ELF-1 (cell line): ENCODE measurements at places on chromosomes 11 and 22.

GRCh38 chr11:64542172-64543125, 48.6 kb upstream of the SLC22A12 start:
- peak; percentile 33 for DNase-seq

- DNase-seq: no peak
Observed at GRCh38 chr11:106939157-106939556, 79.1 kb downstream of the GUCY1A2 start.

GRCh38 chr22:50582493-50583293, at the start of gene CHKB:
CHKB (minus strand) TSS chr22:50582849; CDS start chr22:50582781, 68 bp downstream.
- peak; percentile 99 for DNase-seq

DNA sequence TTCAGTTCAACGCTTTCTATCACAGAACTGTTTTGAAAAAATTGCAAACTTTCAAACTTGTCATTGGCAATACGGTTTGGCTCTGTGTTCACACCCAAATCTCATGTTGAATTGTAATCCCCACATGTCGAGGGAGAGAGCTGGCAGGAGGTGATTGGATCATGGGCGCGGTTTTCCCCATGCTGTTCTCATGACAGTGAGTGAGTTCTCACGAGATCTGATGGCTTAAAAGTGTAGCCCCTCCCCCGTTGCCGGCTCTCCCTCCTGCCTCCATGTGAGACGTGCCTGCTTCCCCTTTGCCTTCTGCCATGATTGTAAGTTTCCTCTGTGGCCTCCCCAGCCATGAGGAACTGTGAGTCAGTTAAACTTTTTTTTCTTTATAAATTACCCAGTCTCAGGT, 1144.0 kb downstream of the BRD1 start:
- DNase-seq: no peak

- no peak for DNase-seq
Observed at GRCh38 chr11:12069066-12069676, 41.2 kb upstream of the MICAL2 start.

GRCh38 chr22:36360871-36361383, 26.8 kb downstream of the MYH9 start:
- DNase-seq: peak; percentile 89

- DNase-seq: no peak
Observed at GRCh38 chr11:98243897-98244296, 776.9 kb upstream of the CNTN5 start.

DNA sequence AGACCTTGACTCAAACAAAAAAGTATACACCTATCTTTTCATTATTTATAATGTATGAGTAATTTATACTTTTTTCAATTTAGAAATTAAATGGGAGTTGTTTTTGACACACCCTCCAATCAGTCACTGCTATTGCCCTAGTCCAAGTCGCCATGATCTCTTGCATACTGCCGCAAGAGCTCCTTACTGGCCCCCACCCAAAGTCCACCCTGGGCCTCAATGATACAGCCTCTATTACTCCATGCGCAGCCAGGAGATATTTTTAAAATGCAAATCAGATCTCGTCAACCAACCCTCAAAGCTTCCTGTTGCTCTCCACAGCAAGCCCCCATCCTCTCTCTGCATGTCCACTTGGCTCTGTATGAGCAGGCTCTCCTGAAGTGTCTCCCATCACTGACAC, 12.8 kb upstream of the LMO1 start:
- DNase-seq: no peak

DNA sequence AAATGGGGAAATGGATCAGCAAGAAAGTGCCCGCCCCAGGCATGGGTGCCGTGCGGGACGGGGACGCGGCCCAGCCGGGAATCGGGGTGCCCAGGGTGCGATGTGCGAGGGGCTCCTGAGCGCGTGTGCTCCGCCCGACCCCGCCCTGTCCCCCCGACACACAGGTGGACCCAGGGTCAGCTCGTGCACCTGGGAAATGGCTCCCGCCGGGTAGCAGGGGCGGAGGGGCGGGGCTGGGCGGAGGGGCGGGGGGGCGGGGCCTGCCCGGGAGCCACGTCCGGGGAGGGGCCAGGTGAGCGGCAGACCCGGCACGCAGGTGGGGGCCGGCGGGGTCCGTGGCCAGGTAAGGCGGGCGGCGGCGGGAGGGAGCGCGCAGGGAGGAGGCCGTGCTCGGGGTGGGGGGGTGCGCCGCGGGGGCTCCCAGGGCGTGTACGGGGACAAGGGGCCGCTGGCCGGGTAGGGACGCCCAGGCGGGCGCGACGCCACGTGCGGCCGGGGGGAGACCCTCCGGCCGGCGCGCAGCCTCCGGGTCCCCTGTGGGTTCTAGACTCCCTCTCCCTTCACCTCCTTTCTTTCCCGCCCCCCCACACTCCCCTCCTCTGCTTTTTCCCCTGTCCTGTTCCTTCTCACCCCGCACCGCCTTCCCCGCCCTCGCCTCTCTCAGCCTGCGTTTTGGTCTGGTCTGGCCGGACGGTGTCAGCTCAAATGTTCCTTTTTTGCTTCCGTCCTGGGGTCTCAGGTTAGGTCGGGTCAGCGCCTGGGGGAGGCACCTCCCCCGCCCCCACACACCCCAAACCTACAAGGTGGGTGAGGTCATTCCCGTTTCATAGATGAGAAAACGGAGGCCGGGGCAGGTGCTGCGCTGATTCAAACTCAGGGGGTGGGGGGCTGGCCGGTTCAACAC, at the start of gene ARHGAP8:
Gene ARHGAP8, plus strand, starts transcription at position 291 of the 904 bp plus-strand sequence. CDS start 33,953 bp downstream, outside the sequence.
- no peak for DNase-seq

DNA sequence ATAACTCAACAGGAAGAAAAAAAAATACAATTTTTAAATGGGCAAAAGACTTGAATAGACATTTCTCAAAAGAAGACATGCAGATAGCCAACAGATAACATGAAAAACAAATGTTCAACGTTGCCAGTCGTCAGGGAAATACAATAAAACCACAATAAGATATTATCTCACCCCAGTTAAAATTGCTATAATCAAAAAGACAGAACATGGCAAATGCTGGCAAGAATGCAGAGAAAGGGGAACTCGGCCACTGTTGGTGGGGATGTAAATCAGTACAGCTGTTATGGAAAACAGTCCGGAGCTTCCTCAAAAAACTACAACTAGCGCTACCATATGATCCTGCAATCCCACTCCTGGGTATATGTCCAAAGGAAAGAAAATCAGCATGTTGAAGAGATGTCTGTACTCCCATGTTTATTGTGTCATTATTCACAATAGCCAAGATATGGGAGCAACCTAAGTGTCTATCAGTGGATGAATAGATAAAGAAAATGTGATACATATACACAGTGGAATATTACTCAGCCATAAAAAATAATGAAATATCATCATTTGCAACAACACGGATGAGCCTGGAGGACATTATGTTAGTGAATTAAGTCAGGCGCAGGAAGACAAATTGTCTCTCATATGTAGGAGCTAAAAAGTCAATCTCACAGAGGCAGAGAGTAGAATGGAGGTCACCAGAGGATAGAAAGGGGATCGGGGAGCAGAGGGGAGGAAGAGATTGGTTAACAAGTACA, 12.2 kb upstream of the CYTH4 start:
- no peak for DNase-seq
